Activated CD8-positive, alpha-beta memory T cell treated with anti-CD3 and anti-CD28 coated beads for 24 hours (primary cell): ENCODE measurements at places on chromosomes 4 and X.

- DNase-seq = no peak
Observed at GRCh38 chrX:116413273-116413672, 23.1 kb upstream of the SLC6A14 start.

DNA sequence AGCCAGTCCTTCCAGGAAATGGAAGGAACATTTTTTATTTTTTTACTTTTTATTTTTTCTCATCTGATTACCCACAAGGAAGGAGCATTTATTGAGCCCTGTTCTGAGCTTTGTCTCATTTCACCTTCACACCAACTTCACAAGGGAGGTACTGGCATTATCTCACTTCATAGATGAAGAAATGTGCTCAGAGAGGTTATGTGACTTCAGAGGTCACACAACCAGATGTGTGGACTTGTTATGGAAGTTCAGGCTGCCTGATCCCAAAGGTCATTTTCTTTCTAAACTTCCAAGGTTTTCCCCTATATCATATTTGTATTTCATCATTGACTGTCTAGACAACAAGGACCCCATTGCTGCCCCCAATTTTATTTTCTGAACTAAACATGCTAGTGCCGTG is 160.3 kb downstream of the DCLK2 start:
- no peak for DNase-seq

DNA sequence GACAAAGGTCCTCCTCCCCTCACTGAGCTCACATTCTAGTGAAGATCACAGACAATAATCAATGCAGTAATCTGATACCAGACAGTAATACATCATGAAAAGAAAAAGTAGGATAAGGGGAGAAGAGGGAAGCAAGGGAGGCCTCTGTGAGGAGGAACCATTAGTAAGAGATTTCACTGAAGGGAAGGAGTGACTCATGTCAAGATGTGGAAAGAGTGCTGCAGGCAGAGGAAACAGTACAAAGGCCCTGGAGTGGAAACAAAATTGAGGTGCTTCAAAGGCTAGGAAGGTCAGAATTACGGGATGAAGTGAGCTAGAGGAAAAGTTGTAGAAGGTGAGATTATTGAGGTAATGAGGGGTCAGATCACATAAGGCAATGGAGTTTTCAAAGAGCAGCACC is 38.1 kb downstream of the LAMTOR3 start:
- DNase-seq = no peak

DNA sequence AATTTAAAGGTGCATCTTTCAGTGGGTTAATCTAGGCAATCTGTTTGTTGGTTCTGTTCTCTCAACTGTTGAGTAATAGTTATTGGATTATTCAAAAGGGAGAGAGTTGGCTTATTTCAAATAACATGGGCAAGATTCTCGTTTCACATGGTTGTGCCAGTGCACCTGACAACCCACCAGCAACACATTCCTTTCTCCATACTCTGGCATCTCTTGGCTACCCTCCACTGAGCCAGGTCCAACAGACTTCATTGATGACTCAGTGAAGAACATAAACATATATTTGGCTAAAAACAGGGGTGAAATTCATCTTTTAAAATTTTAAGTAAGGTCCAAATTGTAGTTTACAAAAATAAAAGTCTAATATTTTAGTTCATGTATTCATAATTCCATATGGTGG is 967.2 kb downstream of the RPA4 start:
- no peak for DNase-seq

DNA sequence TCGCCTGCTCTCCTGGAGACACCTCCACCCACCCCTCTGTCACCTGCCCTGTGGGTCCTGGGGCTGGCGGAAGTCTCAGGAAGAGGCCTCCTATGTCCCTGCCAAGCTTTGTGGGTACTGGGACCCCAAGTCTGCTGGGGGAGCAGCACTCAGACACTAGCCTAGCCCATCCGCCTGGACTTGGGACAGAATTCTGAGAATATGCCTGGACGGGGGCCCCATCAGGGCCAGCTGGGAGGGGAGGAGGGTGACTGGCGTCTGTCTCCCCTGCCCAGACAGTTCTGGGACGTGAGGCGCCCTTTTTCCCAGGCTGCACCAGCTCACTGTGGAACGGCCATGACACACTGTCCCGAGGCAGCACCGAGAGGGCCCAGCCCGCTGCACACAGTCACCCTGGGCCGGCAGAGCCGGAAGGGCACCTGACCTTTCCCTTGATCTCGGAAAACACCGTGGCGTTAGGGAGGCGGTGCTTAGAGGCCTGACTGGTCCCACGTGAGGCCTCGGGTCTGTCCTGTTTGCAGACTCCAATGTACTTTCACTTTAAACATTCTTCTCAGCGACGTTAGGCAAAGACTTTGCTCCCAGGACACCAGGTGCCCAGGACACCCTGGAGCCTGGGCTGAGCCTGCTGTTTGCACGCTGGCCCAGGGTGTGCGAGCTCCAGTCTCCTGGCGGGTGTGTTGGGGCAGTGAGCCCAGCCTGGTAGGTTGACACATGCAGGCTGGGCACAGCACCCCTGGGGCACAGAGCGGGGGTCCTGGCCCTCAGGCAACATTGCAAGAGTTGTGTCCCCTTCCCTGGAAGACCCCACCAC is 700 bp downstream of the SLC26A1 start:
- no peak for DNase-seq

DNA sequence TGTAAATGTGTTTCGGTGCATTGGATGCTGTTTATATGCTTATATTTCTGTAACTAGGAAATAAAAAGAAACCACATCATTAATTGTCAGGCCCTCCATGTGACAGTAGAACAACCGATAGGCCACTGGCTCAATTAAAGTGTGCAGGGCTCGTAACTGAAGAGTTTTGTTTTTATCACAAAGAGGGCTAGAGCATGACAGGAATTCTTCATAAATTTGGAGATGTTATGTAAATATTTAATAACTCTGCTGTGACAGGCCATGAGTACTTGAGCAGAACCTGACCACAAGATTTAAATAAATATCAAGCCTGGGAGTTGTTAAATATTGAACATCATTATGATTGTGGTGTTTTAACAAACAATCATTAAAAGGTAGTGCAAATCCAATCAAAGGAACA is 55.9 kb downstream of the MID1 start:
- no peak for DNase-seq

GRCh38 chr4:8135666-8136065 is 22.9 kb downstream of the ABLIM2 start:
- DNase-seq = no peak

DNA sequence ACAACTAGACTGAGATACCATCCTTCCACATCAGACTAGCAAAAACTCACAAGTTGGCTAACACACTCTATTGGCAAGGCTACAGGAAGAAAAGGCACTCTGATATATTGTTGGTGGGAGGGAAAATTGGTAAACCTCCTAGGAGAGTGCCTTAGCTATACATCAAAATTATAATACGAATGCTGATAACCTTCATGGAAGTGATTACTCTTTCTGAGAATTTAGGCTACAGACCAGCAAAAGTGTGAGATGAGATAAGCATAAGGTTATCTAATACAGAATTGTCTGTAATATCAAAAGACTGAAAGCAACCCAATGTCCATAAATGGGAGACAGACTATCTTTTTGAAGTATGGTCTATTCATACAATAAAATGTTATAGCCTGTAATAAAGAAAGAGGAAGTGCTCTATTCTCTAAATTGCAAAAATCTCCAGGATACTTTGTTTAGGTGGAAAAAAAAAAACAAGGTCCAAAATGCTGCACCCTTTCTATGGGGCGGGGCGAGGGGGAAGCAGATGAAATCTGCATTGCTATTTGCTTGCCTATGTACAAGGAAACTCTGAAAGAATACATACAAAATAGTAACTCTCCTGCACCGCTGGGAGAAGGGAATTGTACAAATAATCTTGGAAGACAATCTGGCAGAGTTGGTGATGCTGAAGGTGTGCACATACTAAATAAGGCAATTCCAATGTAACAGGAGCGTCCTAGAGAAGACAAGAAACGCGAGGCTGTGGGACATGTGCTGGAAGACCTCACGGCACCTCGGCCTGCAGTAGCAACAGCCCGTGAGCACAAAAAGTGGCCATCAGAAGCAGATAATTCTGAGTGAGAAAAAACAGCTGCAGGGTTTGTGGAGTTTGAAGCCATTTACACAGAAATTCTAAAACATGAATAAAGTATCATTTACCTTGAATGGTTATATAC is 109.7 kb downstream of the AFAP1 start:
- no peak for DNase-seq

GRCh38 chr4:66688674-66689073 is 856.6 kb downstream of the CENPC start:
- DNase-seq = no peak

DNA sequence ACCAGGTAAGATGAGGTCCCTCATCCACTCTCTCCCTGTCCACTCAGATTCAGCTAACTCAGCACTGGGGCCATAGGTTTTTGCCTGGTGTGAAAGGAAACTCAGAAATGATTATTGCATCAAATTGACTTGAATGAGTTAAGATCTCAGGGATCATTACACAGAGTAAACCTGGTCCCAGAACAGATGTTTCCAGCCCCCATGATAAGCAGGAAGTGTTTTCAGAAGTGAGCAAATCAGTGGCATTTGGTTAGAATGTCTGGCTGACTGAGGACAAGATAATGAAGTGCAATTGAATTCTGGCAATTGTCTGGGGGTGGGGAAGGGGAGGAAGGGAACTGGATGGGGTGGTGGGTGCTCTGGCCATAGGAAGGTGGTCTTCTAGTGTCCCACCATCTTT is 108.0 kb downstream of the CHIC2 start:
- no peak for DNase-seq

DNA sequence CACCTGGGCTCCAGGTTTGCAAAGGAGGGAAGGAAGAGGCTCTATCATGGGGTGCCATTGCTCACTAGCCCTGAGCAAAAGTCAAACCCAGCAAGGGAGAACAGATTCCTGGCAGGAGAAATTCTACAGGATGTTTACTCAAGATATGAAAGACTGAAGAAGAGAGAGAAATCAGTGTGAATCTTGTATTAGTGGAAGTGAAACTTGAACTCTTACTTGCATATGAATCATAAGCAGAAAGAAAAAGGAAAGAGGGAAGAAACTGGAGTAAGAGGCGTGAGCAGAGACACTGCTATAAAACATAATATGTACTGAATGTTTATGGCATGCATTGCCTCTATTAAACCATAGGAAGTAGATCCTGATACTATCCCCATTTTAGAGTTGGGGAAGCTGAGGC is 60.9 kb downstream of the C4orf46 start:
- DNase-seq = no peak

- no peak for DNase-seq
Observed at GRCh38 chr4:173415885-173416653, 17.2 kb upstream of the SCRG1 start.

GRCh38 chr4:41424522-41424921 is 113.4 kb upstream of the LIMCH1 start:
- no peak for DNase-seq

DNA sequence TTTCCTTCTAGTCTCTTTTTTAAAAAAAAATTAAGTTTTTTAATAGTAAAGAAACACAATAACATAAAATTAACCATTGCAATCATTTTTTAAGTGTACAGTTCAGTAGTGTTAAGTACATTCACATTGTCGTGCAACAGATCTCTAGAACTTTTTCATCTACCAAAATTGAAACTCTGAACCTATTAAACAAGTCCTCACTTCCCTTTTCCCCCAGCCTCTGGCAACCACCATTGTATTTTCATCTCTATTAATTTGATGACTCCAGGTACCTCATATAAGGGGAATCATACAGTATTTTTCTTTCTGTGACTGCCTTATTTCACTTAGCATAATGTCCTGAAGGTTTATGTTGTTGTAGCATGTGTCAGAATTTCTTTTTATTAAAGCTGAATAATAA is 31.8 kb downstream of the MSL3 start:
- no peak for DNase-seq

DNA sequence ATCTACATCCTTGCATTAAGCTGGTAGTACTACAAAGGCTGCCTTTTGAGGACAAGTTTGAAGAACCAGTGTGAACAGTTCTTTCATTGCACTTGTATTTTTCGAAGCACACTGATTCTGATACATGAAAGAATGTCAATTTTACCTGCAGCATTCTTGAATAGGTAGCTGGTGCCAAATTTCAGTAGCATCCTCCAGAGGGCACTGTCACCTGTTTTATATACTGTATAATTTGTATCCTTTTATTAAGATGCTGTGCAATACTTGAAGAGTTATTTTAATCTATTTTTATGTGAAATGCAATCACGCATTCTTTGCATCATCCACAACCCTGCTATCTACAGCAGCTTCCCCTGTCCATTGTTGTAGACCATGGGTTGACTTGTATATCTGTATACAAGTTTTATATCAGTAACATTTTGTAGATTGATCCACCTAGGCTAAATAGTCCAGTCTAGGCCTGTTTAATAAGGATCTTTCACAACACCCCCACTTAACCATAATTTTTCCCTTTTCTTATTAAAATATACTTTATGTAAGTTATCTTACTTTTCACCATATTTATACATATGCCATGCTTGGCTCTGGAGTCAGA is 325.7 kb downstream of the PCDH7 start:
- DNase-seq = no peak

GRCh38 chr4:176307666-176307930 is 12.2 kb upstream of the SPCS3 start:
- DNase-seq = no peak

GRCh38 chr4:125770814-125771398 is 456.2 kb downstream of the FAT4 start:
- DNase-seq = no peak

GRCh38 chr4:55437356-55437796 is 41.6 kb downstream of the TMEM165 start:
- DNase-seq = no peak

- DNase-seq = no peak
Observed at GRCh38 chrX:113390531-113390930, 549.9 kb upstream of the AMOT start.

DNA sequence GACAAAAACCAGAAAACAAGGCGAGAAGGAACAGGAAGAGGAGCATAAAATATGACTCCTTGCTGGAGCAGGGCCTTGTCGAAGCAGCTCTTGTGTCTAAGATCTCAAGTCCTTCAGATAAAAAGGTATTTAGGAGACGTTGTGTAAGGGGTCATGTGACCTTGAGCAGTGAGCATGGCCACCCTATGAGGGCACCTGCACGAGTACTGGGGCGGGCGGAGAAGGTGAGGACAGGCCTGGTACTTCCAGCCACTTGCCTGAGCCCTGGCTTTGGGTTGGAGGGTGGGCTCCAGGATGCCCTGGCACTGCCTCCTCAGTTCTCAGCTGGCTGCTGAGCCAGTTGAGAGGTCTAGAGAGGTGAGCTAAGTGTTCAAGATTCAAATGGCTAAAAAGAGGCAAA is 29.9 kb downstream of the NSD2 start:
- no peak for DNase-seq

DNA sequence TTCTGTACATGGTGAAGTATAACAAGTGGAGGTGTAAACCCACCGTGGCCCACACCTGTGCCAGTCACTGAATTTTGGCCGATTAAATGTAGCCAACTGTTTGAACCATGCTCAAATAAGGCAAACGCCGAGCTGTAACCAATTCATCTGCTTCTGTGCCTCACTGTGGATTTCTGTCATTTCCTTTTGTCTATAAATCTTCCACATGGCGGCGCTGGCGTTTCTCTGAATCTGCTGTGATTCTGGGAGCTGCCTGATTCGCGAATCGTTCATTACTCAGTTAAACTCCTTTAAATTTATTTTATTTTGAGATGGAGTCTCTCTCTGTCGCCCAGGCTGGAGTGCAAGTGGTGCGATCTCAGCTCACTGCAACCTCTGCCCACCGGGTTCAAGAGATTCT is 19.2 kb downstream of the SUPT20HL2 start:
- DNase-seq = no peak

- no peak for DNase-seq
Observed at GRCh38 chr4:184375027-184375426, 99.3 kb downstream of the IRF2 start.
